RPMI8226 (cell line): ENCODE measurements at places on chromosomes 16 and 17.
A peak's percentile ranks its signal among the peaks of the same experiment; 100 is the strongest.

- DNase-seq: no peak
Measured at GRCh38 chr16:72284042-72284789, 112.3 kb upstream of the PMFBP1 start.

DNA sequence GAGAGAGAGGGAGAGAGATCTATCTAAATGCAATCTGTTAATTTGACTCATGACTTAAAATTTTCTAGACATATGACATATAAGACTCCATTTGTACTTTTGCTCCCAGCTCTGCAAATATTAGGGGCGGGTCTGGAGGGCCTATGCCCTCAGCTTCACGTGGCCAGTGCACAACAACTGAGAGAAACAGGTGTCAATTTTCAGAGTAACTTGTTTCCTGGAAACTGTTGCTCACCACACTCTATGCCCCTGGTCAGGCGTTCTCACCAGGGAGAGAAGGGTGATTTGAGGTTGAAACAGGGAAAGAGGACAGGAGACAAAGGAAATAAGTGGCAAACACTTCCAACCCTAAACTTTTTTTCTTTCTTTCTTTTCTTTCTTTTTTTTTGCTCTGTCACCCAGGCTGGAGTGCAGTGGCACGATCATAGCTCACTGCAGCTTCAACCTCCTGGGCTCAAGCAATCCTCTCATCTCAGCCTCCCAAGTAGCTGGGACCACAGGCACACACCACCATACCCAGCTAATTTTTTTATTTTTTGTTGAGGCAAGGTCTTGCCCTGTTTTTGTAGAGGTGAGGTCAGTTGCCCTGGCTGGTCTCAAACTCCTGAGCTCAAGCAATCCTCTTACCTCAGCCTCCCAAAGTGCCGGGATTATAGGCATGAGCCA lies 270.0 kb downstream of the SLC39A11 start:
- DNase-seq: no peak

- DNase-seq: peak; percentile 81
Measured at GRCh38 chr17:42819939-42820535, 4.0 kb downstream of the BECN1 start.

DNA sequence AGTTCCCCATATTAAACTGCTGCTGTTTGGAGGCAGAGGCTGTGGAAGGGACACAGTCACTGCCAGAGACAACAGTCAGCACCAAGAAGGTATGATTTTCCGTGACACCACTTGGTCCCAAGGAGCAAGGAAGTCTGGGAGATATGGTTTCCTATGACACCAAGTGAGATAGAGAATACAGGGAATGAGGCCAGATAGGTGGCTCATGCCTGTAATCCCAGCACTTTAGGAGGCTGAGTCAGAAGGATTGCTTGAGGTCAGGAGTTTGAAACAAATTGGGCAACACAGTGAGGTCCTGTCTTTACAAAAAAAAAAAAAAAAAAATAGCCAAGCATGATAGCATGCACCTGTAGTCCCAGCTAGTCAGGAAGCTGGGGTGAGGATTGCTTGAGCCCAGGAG lies 90.8 kb downstream of the ABCC12 start:
- no peak for DNase-seq

DNA sequence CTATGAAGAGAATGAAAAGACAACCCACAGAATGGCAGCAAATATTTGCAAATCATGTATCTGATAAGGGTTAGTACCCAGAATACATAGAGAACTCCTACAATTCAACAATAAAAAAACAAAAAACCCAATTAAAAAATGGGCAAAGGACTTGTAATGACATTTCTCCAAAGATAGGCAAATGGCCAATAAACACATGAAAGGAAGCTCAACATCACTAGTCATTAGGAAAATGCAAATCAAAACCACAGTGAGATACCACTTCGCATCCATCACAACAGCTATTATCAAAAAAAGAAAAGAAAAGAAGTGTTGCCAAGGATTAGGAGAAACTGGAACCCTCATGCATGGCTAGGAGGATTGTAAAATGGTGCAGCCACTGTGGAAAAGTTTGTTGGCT lies 45.1 kb upstream of the ARL6IP1 start:
- no peak for DNase-seq

GRCh38 chr17:83064732-83065659 lies 14.4 kb upstream of the METRNL start:
- peak; percentile 56 for DNase-seq

DNA sequence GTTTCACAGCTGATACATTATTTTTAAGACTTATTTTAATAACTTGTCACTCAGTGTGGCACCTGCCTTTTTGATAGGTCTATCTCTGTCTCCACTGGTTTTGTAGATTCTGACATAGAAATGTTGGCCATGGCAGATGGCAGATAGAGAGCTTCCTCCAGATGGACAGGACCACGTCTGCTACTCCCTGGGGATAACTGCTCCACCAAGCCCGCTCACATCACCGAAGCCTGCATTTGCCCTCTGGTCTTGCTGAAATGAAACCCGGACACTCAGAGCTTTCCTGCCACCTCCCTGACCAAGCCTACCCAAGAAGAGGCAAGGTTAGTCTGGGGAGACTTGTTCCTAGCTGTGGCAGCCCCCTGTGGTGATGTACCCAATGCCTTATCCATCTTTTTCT lies 16.4 kb upstream of the HAP1 start:
- no peak for DNase-seq

GRCh38 chr17:82267575-82268379 lies 5.7 kb downstream of the CSNK1D start:
- DNase-seq: peak; percentile 71

- no peak for DNase-seq
Measured at GRCh38 chr16:48201515-48202201, 42.4 kb upstream of the LONP2 start.

DNA sequence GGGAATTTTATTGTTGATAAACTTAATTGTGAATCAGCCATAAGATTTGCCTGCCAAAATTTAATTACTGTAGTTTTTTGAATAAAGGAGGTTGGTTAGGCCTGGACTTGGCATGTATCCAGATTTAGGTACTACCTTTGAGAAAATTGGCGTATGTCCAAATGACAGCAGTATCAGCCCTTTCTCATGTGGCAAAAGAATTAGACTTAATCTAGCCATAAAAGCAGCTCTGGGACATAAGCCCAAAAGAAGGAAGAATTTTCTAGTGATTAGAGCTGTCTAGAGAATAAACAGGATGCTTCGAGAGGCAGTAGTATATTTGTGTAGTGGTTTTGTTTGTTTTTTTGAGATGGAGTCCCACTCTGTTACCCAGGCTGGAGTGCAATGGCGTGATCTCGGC lies 27.7 kb downstream of the PPM1E start:
- DNase-seq: peak; percentile 55

DNA sequence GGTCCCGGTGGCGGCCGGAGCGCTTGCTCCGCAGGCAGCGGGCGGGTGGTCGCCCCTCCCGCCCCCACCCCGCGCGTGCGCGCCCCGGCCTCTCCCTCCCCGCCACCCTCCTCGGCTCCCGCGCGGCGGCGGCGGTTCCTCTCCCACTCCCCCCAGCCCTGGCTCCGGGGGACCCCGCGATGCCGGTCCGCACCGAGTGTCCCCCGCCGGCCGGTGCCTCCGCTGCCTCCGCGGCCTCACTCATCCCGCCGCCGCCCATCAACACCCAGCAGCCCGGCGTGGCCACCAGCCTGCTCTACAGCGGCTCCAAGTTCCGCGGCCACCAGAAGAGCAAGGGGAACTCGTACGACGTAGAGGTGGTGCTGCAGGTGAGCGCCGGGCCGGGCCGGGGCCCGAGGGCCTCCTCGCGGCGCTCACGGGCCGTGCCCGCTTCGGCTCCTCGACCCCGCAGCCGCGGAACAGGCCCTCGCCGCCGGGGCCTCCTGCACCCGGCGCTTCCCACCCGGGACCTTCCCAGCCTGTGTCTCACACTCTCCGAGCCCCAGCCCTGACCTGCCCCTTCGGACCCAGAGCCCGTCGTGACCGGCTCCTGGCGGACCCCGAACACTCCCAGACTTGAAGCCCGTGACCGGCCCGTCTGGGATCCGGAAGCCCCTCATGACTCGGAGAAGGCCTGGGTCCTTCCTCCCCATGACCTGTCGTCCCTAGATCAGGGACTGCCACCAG lies 490 bp downstream of the GID4 start:
- peak; percentile 70 for DNase-seq

- no peak for DNase-seq
Measured at GRCh38 chr16:50879873-50880695, 138.2 kb downstream of the CYLD start.

- peak; percentile 19 for DNase-seq
Measured at GRCh38 chr17:3845291-3845620, 790 bp downstream of the NCBP3 start.

DNA sequence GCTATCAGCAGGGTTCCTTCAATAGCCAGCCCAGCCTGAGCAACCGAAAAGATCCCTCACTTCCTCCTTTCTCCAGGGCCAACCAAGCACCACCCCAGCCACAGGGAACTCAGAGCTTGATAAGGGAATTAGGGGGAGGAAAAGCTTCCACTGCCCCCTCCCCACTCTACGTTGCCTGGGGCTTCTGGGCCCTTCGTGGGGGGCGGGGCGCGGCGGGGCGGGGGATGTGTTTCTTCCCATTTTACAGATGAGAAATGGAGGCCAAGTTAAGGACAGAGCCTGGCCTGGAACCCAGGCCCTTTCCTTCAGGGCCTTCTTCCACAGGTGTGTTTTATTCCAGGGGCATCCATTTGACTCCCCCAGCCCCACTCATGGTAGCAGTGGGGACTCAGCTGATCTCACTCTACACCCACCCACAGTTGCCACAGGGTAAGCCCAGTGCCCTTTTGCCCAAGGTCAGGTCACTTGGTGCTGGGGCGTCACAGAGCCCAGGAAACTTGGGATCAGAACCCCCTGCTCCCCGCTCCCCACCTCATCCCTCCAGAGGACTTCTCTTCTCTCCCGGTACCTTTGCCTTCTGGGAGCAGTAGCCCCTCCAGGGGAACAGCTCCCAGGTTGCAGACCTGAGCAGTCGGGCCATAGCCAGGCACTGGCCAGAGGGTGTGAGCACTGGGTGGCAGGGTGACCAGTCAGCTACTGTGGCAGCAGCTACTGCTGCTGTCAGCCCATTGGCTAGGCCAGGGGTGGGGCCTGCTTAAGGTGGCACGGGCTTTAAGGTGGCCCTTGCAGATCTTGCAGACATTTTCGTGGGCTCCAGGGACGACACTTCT lies at the start of gene LDHD:
TSS of gene LDHD (minus strand) at position 700 of the 830 bp plus-strand sequence. CDS start at position 640, 60 bp downstream.
- peak; percentile 71 for DNase-seq

GRCh38 chr16:31488468-31489297 lies 5.8 kb downstream of the SLC5A2 start:
- DNase-seq: no peak

DNA sequence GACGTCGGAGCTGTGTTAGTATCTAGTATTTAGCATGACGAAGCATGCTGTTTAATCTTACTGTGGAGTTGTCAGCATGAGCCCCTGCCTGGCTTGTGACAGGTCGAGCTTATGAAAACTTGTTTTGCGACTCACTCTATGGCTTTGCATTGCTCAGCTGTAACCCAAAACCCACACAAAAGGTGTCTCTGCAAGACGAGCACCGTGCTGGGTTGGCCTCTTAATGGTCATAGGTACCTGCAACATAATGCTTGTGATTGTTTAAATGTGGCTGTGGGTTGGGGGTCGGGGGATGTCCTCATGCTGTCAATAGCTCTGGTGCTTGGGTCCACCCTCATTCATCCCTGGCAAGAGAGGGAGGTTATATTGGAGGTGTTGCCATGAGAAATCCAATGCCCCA lies 5.4 kb downstream of the NTN1 start:
- DNase-seq: no peak

- DNase-seq: peak; percentile 82
Measured at GRCh38 chr16:50275428-50276325, 9.3 kb downstream of the ADCY7 start.

- peak; percentile 94 for DNase-seq
Measured at GRCh38 chr17:42980274-42980765, at the start of gene RUNDC1. Gene RUNDC1 (plus strand): TSS chr17:42980565. CDS start chr17:42980577, 12 bp downstream.

DNA sequence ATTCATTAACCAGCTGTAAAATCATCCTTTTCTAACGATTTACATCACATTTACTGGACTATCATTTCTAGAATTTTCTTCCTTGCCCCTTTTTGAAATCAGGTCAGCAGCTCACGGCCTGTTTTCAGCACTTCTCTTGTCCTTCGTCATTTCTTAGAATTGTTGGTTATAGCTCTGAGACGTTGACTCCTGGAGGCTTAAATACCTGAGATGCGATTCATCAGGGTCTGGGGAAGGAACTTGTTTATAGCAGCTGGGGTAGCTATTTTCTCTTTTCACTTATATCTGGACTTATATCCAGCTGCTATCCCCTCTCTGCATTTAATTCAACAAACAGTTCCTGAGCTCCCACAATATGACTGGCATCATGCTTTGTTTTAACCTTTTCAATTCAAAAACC lies 338.7 kb upstream of the TNRC6C start:
- no peak for DNase-seq

DNA sequence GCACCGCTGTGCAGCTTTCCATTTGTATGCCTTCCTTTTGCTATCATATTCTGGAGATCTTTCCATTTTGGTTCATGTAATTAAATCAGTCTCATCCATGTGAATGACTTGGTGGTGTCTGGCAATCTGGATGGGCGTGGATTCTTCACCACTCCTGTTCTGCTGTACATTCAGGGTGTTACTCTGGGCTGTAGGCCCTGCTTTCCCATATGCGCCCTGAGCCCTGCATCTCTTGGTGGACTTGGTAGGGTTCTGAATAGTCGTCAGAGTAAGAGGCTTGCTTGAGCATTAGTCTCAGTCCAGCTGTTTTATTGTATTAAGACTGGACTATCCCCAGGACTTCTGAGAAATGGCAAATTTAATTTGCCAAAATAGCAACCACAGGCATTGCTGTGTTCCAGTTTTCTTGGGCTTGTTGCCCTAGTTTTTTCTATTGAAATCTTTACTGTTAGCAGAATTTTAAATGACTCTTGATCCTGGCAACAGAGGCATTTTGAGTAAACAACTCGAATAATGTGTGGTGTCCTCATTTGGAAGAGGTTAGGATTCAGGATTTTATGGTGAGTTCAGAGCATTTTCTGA lies 14.9 kb downstream of the BANP start:
- no peak for DNase-seq

GRCh38 chr16:13402601-13403000 lies 501.2 kb downstream of the SHISA9 start:
- DNase-seq: no peak

- DNase-seq: peak; percentile 51
Measured at GRCh38 chr17:55348749-55349354, 72.8 kb downstream of the MMD start.

- no peak for DNase-seq
Measured at GRCh38 chr17:61335105-61335844, 64.4 kb upstream of the TBX2 start.

- no peak for DNase-seq
Measured at GRCh38 chr16:58094791-58095574, 34.2 kb downstream of the CFAP20 start.

- DNase-seq: peak; percentile 52
Measured at GRCh38 chr17:57121308-57122042, 36.4 kb downstream of the AKAP1 start.
